Bronchial smooth muscle cell (primary cell): ENCODE measurements at places on chromosomes 11 and 22. TPM values are rescaled to one million over a fixed set of nuclear protein-coding genes. Genes with fewer than 3 reads are reported as not detected.

The GP1BB gene
- 0.52 and 0.79 TPM in 2 replicates for total RNA-seq

The FOLH1 gene
- total RNA-seq: not detected in 2 replicates

The UBQLNL gene
- 0.16 and 0.17 TPM in 2 replicates for total RNA-seq

The OR5I1 gene
- total RNA-seq: not detected in 2 replicates

The UCP3 gene
- total RNA-seq: 0.09 and 0.16 TPM in 2 replicates
